ENCODE measurements at places on chromosomes 4 and X.

- no peak for DNase-seq
Observed at GRCh38 chr4:14771504-14772175, 230.6 kb upstream of the CPEB2 start.

DNA sequence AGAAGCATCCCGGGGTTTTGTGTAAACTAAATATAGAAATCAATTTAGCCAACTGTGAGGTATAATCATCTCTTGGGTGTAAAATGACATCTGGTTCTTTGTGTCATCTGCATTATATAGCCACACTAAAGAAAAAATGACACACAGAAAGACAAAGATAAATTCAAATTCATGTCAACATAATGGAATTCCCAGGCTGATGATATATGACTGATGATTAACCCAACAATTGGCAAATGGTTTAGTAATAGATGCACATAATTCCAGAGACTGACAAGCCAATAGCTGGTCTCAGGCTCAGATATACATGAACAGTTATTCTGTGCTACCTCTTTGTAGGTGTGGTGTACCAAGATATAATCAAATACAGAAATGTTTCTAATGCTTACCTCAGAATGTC, 375.4 kb upstream of the PITX2 start:
- no peak for DNase-seq

GRCh38 chrX:133992882-133993281, 7.5 kb upstream of the GPC3 start:
- no peak for DNase-seq

DNA sequence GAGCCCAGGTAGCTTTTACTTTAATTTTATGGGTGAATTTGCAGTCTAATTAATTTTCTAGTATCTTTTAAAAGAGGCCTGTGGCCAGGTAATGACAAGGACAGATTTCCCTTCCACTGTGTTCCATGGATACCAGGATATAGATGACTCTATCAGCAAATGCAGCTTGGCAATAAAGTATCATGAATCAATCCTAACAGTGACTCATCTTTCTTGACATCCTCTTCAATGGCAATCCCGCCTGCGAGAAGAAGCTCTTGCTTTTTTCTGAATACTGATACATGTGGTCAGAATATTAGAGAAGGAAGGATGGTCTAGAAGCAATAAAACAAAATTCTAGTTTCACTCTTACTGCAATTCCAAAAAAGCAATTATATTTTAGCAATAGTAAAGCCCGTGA, 267.8 kb downstream of the DTHD1 start:
- no peak for DNase-seq

DNA sequence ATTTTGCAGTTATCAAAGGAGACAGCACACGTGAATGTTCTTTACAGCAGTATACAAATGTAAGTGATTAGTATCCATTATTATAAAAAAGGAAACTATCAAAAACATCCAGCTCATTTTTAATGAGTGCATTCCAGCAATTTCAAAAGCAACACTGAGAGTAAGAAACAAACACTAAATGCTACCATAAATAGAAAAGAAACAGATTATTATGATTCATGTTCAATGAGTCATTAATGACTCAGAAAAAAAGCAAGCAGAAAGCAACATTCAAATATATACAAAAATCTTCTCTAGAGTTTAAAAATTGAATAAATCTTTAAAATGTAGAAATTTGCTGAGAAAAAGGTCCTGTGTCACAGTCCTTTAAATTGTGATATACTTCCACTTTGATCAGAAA, 346.5 kb upstream of the FMR1 start:
- DNase-seq: no peak

DNA sequence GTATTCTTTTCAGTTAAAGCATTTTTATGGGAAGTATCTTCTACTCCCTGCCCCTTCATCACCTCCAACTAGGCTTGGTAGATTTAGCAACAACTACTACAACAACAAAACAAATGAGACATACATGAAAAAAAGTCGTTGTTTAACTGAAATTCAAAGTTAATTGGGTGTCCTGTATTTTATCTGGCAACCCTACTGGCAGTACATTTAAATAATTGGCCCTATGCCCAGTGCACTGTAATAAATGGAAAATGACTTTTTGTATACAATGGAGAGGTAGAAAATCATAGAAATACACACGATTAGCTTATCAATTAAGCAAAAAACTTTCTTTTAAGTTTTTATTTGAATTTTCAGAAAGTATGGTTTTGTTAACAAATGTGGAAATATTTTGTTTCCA, 21.4 kb upstream of the CLGN start:
- DNase-seq: no peak

DNA sequence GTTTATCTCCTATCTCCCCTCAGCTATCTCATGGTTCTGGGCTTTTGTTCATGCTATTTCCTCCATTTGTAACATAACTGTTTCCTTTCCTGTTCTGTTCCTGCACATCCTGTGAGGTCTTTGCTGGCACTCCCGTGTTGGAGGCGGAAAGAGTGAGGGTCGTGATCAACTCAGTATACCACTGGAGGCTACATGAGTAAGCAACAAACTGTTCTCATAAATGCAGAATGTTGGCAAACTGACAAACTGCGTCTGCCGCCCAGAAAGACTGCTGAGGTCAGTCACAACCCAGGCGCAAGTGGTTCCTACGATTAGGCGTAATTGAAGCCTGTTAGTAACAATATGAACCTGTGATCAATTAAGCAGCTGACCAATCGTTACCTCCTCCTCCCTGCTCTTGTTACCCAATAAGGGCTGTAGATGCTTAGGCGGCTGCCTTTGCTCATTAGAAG, 48.8 kb downstream of the C4orf33 start:
- DNase-seq: no peak

- no peak for DNase-seq
Observed at GRCh38 chrX:140090800-140091124, 125.4 kb upstream of the CXorf66 start.

GRCh38 chrX:11770320-11770719, 12.3 kb downstream of the MSL3 start:
- peak; percentile 34 for DNase-seq

DNA sequence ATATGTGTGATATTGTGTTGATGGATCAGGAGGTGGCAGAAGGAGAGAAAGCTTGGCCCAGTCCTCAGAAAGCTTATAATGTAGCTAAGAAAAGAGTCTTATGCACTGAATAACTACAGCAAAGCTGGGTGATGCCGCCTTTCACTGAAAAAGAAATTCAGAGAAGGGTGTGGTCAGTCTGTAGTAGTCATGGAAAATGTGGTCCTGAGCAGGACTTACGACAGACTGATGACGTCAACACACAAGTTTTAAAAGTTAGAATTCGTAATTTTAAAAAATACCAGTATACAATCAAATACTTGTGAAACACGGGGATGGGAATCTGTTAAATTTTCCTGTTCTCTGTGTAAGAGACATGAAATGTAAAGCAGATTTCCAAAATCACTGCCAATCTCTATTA, 87.0 kb upstream of the RAPGEF2 start:
- DNase-seq: no peak

DNA sequence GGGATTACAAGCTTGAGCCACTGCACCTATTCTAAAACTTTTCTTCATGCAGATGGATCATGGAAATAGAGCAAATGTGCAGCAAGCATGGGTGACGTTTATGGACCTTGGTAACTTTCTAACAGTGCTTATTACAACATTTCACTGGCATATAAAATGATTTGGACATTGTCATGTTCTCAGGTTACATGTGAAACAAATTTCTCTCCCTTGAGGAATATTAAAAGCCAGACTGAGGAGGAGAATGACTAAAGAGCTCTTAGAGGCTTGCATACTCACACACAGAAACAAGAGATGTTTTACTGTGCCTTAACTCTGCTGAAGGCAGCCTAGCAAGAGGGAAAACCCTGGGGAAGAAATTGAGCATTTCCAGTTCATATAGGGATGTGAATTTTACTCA, 38.6 kb upstream of the GPR101 start:
- DNase-seq: no peak

DNA sequence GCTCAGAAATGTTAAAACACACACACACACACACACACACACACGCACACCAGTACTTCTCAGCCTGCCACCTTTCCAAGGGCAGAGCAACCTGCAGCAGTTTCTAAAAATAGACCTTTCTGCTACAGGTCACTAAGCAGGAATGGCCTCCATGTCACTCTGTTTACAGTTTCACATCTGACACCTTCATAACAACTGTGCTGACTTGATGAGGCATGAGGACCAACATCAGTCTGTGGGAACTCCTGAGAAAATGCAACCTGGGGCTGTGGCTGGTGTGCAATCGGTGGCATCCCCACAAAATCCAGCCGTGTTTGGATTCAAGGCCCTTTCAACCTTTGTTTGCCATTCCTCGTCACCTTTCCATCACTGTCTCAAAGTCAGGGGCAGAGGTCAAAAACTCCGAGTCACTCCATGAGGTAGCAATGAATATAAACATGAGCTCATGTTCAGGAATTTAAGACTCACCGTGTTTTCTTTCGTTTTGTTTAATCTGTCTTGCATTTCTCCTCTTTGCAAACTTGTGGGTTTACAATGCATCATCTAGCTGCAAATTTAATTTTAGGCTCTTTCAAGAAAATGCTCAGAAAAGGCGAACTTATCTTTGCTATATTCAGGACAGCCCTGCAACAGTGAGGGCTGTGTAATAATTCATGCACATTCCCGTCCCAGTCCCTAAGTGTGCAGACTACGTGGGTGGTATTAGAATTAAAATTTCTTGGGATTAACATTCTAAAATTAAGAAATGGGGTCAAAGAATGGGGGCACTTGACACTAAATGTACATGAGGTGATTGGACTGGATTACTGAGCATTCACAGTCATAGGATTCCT, 135.3 kb downstream of the SHROOM3 start:
- no peak for DNase-seq

DNA sequence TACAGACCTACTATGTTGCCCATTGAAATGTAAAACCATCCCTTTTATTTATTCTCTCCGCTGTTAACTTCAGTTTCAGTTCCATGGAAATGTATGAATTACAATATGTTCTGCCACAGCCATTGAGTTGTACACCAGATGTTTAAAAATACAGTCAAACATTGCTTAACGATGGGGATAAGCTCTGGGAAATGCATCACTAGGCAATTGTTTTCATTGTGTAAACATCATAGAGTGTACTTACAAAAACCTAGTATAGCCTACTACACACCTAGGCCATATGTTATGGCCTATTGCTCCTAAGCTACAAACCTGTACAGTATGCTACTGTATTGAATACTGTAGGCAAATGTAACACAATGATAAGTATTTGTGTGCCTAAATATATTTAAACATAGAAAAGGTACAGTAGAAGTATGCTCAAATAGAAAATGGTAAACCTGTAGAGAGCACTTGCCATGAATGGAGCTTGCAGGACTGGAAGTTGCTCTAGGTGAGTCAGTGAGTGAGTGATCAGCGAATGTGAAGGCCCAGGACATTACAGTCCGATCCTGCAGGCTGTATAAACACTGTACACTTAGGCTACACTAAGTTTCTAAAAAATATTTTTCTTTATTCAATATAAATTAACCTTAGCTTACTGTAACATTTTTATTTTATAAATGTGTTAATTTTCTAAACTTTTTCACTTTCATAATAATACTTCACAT, 2.7 kb upstream of the PF4V1 start:
- DNase-seq: no peak

GRCh38 chr4:108263057-108263456, 94.3 kb upstream of the LEF1 start:
- DNase-seq: no peak

DNA sequence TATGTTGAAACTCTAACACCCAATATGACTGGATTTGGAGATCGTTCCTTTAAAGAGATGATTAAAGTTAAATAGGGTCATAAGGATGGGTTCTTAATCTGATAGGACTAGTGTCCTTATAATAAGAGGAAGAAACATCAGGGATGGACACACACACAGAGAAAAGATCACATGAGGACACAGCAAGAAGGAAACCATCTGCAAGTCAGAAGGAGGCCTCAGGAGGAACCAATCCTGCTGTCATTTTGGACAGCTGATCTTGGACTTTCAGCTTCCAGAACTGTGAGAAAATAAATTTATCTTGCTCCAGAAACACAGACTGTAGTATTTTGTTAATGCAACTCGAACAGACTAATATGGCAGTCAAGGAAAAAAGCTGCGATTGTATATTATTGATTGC, 631.5 kb downstream of the PCDH7 start:
- DNase-seq: no peak

DNA sequence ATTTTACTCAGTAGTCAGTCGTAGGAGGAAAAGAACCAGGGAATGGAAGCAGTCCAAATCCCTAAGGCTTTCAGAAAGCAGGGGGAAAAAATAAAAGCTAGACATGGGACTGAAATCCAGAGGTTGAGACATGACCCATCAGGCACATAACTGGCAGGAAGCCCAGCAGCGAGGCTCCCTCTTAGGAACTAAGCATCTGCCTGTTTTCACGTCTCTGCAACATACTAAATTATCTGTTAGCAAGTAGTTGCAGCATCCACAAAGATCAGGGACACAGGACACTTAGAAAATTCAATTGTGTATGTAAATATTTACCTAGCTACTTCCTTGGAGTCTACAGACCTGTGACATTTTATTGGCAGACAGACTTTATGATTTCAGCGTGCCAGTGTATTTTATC, 118.0 kb upstream of the EDNRA start:
- DNase-seq: no peak

- DNase-seq: no peak
Observed at GRCh38 chr4:67465032-67465762, 80.1 kb downstream of the CENPC start.

DNA sequence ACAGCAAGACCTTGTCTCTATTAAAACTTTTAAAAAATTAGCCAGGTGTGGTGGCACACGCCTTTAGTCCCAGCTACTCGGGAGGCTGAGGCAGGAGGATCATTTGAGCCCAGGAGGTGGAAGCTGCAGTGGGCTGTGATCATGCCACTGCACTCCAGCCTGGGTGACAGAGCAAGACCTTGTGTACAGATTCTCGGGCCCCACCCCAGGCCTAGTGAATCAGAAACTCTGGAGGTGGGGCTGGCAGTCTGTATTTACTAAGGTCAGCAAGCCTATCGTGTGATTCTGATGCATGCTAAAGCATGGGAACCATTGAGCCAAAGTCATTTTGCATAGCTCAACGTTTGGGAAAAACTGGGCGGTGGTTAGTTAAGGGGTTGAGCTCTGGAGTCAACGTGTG, 3.5 kb downstream of the S100G start:
- no peak for DNase-seq

DNA sequence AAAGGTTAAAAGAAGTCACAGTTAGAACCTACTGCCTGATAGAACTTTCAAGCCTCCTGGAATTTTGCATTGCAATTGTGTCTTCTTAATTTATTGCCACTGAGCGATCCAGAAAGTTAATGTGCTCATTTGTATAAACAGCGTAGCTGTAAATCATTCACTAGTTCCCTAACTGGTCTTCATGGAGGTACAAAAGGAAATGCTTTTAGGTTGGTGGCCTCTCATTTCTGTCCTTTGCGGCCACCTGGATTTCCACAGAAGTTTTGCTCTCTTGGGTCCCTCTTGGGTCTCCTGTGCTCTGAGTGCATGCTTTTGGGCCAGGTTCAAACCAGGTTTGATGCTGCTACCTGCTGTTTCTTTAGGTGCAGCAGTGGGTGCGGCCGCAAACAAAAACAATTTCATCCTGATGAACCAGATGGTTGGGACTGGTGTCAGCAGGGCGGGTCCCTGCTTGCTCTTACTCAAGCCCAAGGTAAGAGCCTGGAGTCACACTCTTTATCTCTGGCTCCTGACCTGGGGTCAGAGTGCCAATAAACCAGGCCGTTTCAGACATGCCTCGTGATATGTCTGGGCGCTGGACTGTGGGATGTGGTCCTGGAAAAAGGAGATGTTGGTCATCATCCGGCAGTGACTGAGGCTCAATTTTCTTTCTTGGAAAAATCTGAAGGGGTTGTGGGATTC, 270.1 kb downstream of the PTTG2 start:
- no peak for DNase-seq

GRCh38 chr4:84495794-84496261, 3.3 kb downstream of the NKX6-1 start:
- no peak for DNase-seq

GRCh38 chr4:113935190-113935589, 44.3 kb downstream of the ARSJ start:
- DNase-seq: no peak
